Mesendoderm (in vitro differentiated cells): ENCODE measurements at places on chromosomes 4 and X.

GRCh38 chr4:62226082-62226481 is 1026.0 kb downstream of the ADGRL3 start:
- H3K36me3 ChIP-seq, result no peaks in the 10 kb centered on the region
- no peaks in the 10 kb centered on the region for H3K27me3 ChIP-seq

- no peaks in the 10 kb centered on the region for H3K27me3 ChIP-seq
- no peak overlapping the region for H3K4me3 ChIP-seq
- H3K27ac ChIP-seq, result no peak overlapping the region
- H3K4me1 ChIP-seq, result no peaks in the 10 kb centered on the region
- DNase-seq, result no peak
These were observed 13.7 kb upstream of the AREG start for GRCh38 chr4:74431113-74431826.

DNA sequence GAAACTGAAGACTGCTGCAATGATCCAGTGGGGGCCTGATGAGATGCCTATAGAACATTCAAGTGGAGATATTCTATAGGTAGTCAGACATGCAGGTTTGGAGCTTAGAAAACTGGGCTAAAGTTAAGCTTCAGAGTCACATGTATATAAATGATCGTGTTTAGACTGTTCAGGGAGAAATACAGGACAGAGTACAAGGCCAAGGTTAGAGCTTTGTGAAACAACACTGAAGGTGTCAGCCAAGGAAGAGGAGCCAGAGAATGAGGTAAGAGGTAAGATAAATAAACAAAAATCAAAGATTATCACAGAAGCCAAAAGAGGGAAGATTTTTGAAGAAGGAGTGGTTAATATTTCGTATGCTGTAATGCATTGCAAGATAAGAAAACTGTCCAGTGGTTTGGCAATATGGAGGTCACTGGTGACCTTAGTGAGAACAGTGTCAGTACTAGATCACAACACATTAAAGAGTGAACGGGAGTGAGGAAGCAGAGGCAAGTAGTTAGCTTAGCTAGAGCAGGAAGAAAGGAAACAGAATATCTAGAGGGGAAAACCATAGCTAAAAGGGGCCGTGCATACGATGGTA is 58.0 kb upstream of the KLHL13 start:
- no peak overlapping the region for H3K4me3 ChIP-seq
- H3K27ac ChIP-seq, result no peak overlapping the region
- no peaks in the 10 kb centered on the region for H3K4me1 ChIP-seq
- H3K36me3 ChIP-seq, result no peaks in the 10 kb centered on the region
- H3K27me3 ChIP-seq, result no peaks in the 10 kb centered on the region

- no peaks in the 10 kb centered on the region for H3K36me3 ChIP-seq
- H3K4me1 ChIP-seq, result no peaks in the 10 kb centered on the region
- H3K27me3 ChIP-seq, result no peaks in the 10 kb centered on the region
- no peak for DNase-seq
- H3K4me3 ChIP-seq, result no peak overlapping the region
These were observed 50.4 kb upstream of the CCDC160 start for GRCh38 chrX:134186362-134187121.

DNA sequence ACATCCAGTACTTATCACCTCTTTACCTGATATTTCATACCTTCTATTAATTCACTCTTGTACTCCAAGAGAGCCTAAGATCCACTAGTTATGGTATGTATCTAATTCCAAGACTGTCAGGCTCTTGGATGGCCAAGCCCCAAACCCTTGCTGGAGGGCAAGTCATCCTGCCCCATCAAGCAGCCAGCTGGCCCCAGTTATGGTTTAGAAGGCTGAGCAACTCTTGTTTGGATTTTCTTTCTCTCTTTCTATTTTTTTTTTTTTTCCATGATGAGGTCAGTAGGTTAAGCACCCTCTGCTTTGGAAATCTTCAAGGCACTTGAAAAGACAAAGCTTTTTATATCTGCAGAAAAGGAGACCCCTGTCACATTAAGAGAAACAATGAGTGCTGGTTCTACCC is 10.9 kb upstream of the FGF16 start:
- H3K27me3 ChIP-seq, result no peaks in the 10 kb centered on the region
- no peak overlapping the region for H3K4me3 ChIP-seq
- H3K27ac ChIP-seq, result no peak overlapping the region
- H3K36me3 ChIP-seq, result no peaks in the 10 kb centered on the region
- no peaks in the 10 kb centered on the region for H3K4me1 ChIP-seq

- DNase-seq, result no peak
- no peak overlapping the region for H3K4me3 ChIP-seq
- H3K27me3 ChIP-seq, result no peaks in the 10 kb centered on the region
These were observed 18.1 kb downstream of the HMGB2 start for GRCh38 chr4:173316060-173316459.

- no peak for DNase-seq
- H3K4me1 ChIP-seq, result no peaks in the 10 kb centered on the region
- no peak overlapping the region for H3K4me3 ChIP-seq
- no peak overlapping the region for H3K27ac ChIP-seq
- no peaks in the 10 kb centered on the region for H3K27me3 ChIP-seq
These were observed 7.5 kb downstream of the DTHD1 start for GRCh38 chr4:36288731-36289426.

DNA sequence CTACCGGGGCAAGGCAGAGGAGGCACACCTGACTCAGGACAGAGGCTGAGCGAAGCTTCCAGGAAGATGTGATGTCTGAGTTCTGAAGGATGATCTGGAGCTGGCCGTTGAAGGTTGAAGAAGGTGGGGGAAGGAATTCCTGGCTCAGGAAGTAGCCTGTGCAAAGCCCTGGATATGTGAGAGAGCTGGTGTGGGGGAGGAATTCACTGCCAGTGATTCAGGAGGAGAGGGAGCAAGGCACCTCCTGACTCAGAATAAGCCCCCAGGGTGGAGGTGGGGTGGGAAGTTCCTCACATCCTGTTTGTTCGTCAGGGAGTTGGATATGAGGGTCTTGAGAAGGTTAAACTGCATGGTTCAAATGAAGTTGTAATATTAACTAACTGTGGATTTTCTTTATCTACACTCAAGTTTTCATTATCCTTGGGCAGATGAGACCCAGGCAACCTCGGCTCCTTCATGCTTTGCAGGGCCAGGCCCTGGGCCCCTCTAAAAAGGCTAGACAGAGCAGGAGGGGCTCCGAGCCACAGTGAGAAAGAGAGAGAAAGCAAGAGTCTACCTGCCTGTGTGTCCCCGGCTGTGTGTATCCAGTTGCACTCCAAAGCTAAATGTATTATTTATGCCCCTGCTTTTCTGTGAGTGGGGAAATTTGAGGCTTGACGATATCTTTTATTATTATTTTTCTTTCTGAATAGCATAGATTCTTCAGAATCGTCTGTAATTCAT is 7.1 kb downstream of the NHSL2 start:
- H3K4me1 ChIP-seq, result no peaks in the 10 kb centered on the region
- H3K36me3 ChIP-seq, result no peaks in the 10 kb centered on the region
- H3K4me3 ChIP-seq, result no peak overlapping the region
- peak overlapping the region; percentile 90 for H3K27ac ChIP-seq
- no peaks in the 10 kb centered on the region for H3K27me3 ChIP-seq
- peak; percentile 93 for DNase-seq

DNA sequence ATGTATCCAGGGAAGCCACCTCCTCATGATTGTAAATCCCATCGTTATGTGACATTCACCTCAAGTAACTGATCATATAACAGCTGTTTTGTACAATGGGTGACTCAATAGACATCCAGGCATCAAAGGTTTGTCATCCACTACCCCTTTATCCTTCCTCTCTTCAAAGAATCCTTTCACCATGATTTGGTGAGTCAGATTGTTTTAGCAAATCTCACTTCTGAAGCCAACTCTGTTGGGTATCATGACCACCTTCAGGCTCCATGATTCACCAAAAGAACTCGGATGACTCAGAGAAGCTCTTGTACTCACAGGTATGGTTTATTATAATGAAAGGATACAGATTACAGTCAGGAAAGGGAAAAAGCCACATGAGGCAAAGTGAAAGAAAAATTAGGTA is 132.1 kb downstream of the PWWP3B start:
- H3K27me3 ChIP-seq, result no peaks in the 10 kb centered on the region
- DNase-seq, result no peak
- no peak overlapping the region for H3K4me3 ChIP-seq
- no peaks in the 10 kb centered on the region for H3K4me1 ChIP-seq
- H3K36me3 ChIP-seq, result no peaks in the 10 kb centered on the region

GRCh38 chr4:165096776-165097175 is 15.9 kb downstream of the TMEM192 start:
- H3K27me3 ChIP-seq, result no peaks in the 10 kb centered on the region
- no peaks in the 10 kb centered on the region for H3K4me1 ChIP-seq
- DNase-seq, result peak; percentile 50
- no peaks in the 10 kb centered on the region for H3K36me3 ChIP-seq
- H3K4me3 ChIP-seq, result no peak overlapping the region
- H3K27ac ChIP-seq, result no peak overlapping the region

DNA sequence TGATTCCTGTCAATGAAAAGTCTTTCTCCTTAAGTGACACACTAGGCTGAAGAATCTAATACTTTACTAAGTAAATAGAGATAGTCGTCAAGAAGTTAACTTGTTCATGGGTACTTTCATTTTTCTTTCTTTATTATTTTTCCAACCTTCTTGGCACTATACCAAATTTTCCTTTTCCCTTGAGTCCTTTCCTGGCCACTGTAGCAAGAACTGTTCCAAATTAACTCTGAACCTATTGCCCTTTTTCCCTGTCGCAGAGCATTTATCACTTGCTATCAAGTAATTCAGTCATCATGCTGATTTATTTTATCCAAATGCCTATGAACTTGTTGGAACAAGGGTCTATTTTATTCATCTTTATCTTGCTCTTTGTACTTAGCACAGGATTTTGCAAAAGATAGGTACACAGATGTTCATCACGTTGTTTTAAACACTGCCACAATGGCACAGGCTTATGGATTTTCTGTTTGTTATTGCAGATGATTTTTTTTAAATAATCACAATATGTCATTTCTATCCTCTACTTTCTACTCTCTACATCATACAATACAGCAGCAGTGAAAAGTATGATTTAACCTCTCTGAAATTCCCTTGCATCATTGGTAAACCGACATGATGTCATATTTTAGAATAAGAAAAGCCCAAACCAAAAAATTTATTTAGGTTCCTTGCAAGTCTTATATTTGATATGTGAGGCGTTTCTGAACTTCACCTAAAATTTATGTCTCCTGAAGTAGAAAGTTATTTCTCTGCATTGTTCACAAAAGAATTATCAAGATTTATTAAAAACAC is 2352.3 kb downstream of the PCDH7 start:
- DNase-seq, result no peak
- no peaks in the 10 kb centered on the region for H3K4me1 ChIP-seq
- no peaks in the 10 kb centered on the region for H3K27me3 ChIP-seq
- no peak overlapping the region for H3K27ac ChIP-seq

DNA sequence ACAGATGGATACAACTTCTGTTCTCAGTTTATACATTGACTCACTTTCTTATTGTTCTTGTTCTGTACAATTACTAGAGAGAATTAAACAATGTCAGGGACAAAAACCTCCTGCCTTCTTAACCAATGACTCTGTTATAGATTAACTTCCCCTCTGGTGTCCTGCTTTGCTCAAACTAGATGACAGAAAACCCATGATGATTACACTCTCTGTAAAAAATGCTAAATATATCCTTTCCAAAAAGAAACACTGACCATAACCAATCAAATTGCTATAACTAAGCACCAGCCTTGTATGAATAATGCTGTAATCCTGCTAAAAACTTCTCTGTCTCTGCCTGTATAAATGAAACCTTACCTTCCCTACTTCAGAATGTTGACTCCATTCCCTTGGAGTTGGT is 29.8 kb upstream of the IL13RA2 start:
- no peaks in the 10 kb centered on the region for H3K4me1 ChIP-seq
- no peak for DNase-seq
- H3K27me3 ChIP-seq, result no peaks in the 10 kb centered on the region
- no peaks in the 10 kb centered on the region for H3K36me3 ChIP-seq
- no peak overlapping the region for H3K27ac ChIP-seq
- no peak overlapping the region for H3K4me3 ChIP-seq

- no peak overlapping the region for H3K4me3 ChIP-seq
- H3K27me3 ChIP-seq, result no peaks in the 10 kb centered on the region
- H3K27ac ChIP-seq, result no peak overlapping the region
- H3K4me1 ChIP-seq, result no peaks in the 10 kb centered on the region
- DNase-seq, result no peak
- H3K36me3 ChIP-seq, result no peaks in the 10 kb centered on the region
These were observed 24.0 kb upstream of the SLC7A3 start for GRCh38 chrX:70954871-70955270.

DNA sequence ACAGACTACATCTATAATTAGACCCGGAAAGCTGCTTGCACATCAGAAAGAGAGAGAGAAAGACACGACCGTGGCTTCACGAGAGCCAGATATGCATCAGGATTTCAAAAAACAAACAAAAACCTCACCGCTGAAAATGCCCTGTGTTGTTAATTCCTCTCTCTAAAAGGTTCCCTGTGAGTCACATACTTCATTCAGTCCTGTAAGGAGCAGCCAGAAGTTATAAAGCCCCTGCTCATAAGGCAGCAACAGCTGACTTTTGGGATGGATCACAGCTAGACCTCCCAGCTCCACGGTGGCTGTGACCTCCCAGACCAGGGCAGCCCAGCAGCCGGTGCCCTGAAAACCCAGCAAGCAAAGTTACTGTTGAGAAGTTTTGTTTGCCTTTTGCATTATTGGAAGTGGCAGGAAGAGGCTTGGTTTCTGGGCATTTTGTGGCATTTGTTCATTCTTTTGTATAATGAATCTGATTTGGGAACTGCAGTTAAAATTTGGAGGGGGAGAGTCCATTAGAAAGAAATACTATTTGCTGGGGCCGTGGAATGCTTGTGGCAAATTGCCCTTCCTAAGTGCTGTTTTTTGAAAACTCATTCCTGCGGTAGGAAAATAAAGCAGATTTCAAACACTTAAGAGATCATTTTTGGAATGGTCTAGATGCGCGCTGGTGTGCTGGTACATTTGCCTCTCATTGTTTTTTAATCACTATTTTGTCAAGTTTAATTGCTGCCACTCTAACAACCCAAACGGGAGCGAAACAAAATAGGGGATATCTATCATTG is 520.4 kb downstream of the BCOR start:
- no peak for DNase-seq
- H3K27ac ChIP-seq, result no peak overlapping the region
- H3K36me3 ChIP-seq, result no peaks in the 10 kb centered on the region

- H3K36me3 ChIP-seq, result no peaks in the 10 kb centered on the region
- DNase-seq, result no peak
- H3K4me3 ChIP-seq, result no peak overlapping the region
- no peak overlapping the region for H3K27ac ChIP-seq
- no peaks in the 10 kb centered on the region for H3K27me3 ChIP-seq
- no peaks in the 10 kb centered on the region for H3K4me1 ChIP-seq
These were observed 867.3 kb downstream of the PCDH18 start for GRCh38 chr4:136664988-136665387.

DNA sequence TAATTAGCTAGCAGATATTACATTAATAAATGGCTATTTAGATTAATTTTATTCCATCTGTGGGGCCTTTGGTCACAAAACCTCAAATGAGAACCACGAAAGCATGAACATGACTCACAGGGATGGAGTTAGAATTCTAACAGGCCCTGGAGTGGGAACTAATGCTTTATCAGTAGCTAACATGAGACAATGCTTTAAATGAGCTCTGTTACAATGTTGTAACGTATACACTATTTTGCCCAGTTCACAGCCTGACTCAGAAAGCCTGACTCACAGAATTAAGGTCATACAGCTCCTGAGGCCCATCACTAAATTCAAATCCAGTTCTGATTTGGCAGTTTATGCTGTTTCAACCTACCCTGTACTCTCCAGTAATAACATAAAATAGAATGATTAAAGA is 23.2 kb downstream of the VEGFC start:
- DNase-seq, result no peak
- no peaks in the 10 kb centered on the region for H3K27me3 ChIP-seq
- H3K4me1 ChIP-seq, result no peaks in the 10 kb centered on the region
- H3K27ac ChIP-seq, result no peak overlapping the region
